ENCODE measurements at places on chromosomes 4 and X.
A peak's percentile ranks its signal among the peaks of the same experiment; 100 is the strongest.

DNA sequence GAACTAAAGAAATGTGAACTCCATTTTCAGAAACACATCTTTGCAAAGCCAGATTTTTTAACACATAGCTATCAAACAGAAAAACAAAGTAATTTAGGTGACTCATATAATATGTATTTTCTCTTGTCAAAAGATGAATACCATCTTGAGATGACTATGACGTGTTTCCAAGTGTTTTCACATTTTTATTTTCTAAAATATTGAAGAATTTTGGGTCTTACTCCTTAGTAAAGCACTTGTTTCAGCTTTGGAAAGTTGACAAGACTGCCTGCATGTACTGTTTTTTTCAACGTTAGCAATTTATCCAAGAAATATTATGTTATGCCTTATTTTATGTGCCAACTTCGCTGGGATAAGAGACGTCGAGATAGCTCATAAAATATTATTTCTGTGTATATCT is 733.9 kb upstream of the EPHA5 start:
- DNase-seq: no peak

- no peak for DNase-seq
Observed at GRCh38 chr4:70936200-70936787, 34.1 kb downstream of the MOB1B start.

DNA sequence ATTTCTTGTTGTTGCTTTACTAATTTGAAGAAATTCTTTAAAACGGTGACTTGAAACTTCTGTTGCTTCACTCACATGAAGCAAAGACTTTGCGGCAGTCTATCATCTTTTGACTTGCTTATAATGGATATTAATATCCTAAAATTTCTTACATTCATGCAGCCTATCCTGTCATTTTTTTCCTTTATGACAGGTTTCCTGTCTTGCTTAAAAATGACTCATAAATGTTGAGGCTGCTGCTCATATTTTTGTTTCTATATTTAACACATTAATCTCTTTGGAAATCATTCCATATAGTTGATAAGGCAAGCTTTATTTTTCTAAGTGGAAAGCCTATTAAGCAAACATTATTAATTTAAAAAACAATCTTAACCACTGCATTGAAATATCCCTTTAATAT is 176.6 kb upstream of the GALNTL6 start:
- no peak for DNase-seq

DNA sequence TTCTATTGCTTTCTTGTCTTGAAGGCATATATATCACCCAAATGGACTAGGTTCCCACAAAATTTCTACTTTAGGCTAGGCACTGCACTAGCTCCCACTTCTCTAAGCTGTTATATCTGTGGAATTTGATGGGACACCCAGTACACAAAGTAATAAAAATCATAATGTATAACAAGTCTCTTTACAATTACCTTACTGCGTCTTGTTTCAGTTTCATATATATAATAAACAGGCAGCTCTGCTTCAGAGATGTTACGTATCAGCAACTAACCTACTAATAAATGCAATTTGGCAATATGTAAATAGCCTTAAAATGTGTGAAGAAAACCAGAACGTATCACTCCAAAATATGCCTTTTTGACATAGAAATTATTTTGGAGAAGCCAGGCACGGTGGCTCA is 42.0 kb upstream of the UGDH start:
- no peak for DNase-seq

DNA sequence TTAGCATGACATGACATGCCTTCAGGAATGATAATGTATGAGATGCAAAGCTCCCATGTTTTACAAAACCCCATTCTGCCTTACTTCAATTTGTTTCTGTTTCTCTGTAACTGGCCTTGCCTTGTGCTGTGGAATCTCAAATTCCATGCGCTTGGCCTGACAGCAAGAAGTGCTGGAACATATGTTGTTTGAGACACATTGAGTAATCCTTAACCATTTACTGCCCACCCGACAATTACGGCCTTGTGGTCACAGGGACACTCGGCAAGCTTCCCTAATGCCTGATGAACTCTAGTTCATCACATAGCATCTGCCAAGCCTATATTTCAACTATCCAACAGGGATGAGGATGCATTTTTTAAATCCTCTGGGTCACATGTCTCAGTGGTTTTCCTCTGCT is 226.4 kb upstream of the CASK start:
- DNase-seq: no peak

GRCh38 chrX:106730401-106730800 is 3.9 kb downstream of the RNF128 start:
- DNase-seq: no peak

- DNase-seq: no peak
Observed at GRCh38 chrX:3037218-3037617, 4.1 kb upstream of the ARSF start.

- DNase-seq: no peak
Observed at GRCh38 chr4:39975488-39976089, 2.1 kb downstream of the PDS5A start.

GRCh38 chrX:79506001-79506400 is 138.9 kb upstream of the ITM2A start:
- DNase-seq: no peak

DNA sequence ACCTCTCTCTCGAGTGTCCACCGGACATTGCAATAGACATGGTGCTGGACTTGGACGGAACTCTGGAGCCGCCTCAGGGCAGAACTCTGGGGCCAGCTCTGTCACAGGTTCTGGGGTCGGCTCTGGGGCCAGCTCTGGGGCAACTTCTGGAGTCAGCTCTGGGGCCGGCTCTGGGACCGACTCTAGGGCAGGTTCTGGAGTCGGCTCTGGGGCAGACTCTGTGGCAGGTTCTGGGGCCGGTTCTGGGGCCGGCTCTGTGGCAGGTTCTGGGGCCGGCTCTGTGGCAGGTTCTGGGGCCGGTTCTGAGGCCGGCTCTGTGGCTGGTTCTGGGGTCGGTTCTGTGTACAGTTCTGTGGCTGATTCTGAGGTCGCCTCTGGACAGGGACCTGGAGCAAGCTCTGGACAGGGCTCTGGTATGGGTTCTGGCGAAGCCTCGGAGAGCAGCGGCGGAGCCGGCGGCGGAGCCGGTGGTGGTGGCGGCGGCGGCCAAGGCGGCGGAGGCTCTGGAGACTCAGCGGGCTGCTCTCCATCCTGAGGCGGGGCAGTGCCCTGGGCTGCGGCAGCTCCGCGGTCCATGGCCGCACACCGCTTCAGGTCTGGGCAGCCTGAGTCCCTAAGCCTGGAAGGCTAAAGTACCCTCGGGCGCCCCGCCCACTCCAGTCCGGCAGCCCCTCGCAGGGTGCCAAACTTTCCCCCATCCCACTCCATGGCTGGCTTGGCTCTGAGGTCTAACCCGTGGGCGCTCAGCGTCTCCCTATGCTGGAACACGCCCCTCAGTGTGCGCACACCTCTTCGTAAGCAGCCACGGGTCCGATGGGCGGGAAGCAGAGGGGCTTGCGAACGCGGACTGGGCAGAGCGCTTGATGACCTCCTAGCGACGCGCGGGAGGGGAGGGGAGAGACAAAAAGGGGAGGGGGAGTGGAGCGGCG is at the start of gene DGKK:
DGKK (minus strand) TSS at position 723 of the 929 bp plus-strand sequence; CDS start at position 576, 147 bp downstream.
- DNase-seq: peak; percentile 81

DNA sequence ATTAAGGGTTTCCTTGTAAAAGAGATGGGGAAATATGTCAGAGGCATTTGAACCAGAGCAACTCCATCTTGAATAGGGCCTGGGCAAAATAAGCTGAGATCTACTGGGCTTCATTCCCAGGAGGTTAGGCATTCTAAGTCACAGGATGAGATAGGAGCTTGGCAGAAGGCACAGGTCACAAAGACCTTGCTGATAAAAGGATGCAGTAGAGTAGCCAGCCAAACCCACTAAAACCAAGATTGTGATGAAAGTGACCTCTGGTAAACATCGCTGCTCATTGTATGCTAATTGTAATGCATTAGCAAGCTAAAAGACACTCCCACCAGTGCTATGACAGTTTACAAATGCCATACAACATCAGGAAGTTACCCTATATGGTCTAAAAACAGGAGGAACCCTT is 1390.3 kb downstream of the RAPGEF2 start:
- no peak for DNase-seq

- DNase-seq: peak; percentile 90
Observed at GRCh38 chrX:15675490-15675921, 10.9 kb upstream of the CLTRN start.

GRCh38 chr4:112748352-112748878 is 111.5 kb downstream of the LARP7 start:
- DNase-seq: no peak

DNA sequence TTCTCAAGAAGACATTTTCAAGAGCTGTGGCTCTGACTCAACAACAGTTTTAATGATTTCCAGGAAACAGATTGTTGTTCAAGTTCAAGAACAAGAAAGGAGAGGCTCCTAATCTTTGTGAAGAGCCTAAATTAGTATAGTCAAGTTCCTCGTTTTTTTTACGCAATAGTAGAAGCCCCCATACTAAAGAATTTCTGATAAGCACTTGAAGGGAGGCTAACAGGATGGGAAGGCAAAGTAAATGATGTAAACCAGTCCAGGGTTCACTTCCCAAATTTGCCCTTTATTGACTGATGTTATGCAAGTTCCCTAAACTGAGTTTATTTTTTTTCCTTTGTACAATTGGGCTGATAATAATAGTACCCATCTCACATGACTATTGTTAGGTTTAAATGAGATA is 178.2 kb downstream of the RTL9 start:
- no peak for DNase-seq

Data from H7 (cell line).